ENCODE measurements at places on chromosomes 12 and 14.

DNA sequence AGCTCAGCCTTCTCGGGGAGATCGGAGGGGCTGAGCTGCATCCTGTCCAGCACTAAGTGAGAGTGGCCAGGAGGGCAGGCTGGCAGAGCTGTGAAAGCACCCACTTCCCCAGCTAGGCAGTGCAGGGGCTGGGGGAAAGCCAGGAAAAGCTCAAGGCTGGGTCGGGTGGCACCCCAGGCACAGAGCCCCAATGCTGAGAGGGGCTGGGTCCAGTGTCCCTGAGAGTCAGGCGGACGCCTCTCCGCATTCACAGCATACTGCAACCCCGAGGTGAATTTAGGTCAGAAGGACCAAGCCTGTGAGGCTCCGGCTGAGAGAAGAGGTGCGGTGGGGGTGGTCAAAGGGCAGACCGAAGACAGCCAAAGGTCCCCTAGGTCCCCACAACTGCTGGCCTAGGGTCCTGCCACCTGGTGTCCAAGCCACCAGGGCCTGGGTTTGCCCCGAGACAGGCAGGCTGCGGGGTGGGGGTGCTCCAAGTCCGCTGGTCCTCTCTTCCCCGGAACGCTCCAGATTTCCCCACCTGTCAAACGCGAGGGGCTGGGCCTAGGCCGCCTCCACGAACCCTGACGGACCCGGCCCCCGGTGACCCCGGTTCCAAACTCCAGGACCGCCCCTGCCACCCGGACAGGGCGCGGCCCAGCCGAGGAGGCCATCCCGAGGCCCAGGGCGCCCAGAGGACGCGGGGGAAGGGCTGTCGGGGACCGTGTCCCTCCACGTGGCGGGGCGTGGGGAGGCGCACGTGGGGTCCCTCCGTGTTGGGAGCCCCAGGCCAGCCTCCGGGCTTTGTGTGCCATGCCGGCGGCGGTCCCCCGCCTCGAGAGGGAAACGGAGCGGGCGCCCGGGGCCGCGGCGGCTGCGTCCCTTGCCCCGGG, 527 bp downstream of the CAMKK2 start:
- DNase-seq, result no peak

DNA sequence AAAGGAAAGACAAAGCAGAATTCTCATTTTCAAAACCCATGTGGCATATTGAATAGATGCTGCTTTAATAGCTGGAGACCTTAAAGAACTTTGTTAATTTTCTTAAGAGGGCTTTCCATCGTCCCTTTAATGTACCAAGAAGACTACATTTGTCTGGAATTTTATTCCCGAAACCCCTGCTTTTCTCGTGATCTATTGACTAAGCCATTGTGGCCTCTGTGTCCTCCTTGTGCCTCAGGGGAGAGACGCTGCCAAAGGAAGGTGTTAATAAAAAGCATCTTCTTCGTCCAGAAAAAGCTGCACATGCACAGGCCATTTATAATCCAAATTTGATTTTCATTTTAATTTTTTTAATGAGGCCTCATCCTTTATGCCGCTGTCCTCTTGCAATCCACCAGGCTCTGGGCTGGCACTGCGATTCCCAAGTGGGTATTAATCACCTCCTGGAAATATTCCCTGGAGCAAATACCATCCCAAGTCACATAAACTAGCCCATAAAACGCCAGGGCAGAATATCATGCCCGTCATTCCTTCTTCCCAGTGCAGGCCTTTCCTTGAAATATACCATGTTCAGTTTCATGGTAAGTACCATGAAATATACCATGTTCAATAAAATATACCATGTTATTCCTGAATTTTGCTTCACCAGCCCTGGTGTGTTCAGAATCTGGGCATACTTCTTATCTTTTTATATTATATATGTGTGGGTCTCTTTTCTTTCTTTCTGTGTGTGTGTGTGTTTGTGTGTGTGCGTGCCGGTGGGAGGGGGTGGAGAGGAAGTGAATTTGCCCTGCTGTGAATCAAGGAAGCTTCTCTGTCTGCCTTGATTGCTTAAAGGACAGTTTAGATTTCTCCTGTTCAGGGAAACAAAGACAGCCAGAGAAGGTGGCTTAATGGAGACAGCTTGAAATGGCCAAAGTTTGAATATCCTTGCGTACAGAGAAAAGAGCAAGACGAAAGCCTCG, 147.6 kb downstream of the PHETA1 start:
- no peak for DNase-seq

DNA sequence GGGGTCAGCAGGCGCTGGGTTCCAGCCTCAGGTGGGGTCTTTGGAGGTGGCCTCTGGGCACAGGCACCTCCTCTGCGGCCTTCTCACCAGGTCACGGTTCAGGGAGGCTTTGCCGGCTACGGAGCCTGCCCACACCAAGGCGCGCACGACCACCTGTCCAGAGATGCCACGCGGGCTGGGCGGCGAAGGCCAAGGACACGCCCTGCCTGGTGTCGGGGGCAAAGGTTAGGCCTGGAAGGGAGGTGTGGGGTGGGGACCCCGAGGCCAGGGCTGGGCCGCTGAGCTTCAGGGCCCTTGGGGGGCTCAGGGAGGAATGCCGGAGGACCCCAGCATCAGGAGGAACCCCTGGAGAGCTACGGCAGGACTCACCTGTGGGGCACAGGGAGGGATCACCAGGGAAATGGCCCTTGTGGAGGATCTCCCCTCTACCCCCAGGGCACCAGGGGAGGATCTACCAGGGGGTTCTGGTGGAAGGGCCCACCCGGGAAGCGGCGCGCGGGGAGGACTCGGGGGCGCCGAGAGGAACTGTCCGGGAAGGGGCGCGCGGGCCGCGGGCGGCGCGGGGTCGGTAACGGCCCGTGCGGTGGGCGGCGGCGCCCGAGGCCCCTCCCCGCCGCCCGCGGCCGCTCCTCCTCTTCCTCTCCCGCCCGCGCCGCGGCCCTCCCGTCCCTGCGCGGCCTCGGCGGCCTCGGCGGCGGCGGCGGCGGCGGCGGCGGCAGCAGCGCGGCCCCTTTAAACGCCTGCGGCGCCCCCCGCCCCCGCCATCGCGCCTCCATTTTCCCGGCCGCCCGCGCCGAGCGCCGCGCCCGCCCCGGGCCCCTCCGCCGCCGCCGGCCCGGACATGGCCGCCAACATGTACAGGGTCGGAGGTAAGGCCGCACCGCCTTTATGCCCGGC, at the start of gene MTA1:
MTA1 (plus strand) TSS at position 633 of the 897 bp plus-strand sequence; CDS start at position 842, 209 bp downstream.
- DNase-seq, result no peak

- DNase-seq, result no peak
Measured at GRCh38 chr14:33689680-33690079, 261.2 kb downstream of the EGLN3 start.

- no peak for DNase-seq
Measured at GRCh38 chr14:56417173-56417572, 162.4 kb upstream of the TMEM260 start.

- no peak for DNase-seq
Measured at GRCh38 chr14:31133133-31133532, 74.5 kb downstream of the HECTD1 start.

GRCh38 chr12:46108721-46109120, 118.3 kb upstream of the SCAF11 start:
- no peak for DNase-seq

DNA sequence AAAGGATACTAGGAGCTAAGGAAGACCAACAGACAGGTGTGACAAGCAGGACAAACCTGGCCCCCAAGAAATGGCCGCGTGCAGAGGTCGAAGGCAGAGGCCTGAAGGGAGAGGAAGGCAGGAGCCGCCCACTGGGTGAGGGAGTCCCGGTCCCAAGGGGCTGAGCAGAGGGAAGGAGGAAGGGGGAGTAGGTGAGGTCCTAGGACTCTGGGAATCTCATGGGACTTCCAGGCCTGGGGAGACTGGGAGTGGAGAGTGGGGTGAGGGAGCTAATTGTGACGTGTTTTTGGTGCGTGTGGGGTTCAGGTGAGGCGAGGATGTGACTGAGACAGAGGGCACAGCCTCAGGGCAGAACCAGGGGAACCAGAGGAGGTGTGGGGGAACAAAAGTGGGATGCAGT, 11.7 kb upstream of the FLVCR2 start:
- no peak for DNase-seq

DNA sequence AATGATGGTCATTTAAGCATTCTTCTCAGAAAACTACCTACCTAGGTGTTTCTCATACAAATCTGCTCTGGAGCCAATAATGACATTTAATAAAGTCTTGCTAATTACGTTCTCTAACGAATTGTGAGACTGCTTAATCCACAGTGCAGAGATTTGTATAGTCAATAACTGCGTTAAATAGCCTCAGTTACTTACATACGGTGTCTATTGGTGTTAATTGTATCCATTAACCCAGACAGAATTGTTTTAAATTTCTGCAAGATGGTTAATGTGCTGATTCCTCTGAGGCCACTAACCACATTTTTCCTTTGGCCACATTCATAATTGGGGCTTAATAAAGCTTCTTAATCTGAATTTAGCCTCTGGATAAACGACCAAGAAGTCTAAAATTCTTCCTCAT, 171.7 kb downstream of the SLC41A2 start:
- DNase-seq, result no peak

DNA sequence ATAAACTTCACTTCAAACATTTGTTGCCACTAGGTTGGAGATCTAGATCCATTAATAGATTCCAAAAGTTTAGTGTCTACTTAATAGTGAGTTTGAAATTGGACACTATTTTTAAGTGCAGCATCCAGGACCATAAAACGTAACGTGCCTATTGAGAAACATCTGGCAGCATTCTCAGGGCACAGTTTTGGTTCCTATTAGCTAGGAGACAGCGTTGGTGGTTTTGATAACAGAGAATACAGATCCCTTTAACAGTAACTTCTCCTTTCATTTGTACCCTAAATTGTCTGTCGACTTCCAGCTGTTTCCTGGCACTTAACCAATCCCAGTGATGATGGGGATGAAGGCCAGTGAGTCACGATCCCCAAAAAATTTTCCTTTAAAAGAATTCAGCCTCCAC, 25.8 kb downstream of the KCNK10 start:
- DNase-seq, result no peak

- peak; percentile 27 for DNase-seq
Measured at GRCh38 chr14:92687681-92688433, 60.6 kb downstream of the LGMN start.

GRCh38 chr12:63163541-63163940, 12.5 kb upstream of the AVPR1A start:
- DNase-seq, result no peak

- peak; percentile 32 for DNase-seq
Measured at GRCh38 chr12:130765186-130765659, 49.1 kb upstream of the RIMBP2 start.

DNA sequence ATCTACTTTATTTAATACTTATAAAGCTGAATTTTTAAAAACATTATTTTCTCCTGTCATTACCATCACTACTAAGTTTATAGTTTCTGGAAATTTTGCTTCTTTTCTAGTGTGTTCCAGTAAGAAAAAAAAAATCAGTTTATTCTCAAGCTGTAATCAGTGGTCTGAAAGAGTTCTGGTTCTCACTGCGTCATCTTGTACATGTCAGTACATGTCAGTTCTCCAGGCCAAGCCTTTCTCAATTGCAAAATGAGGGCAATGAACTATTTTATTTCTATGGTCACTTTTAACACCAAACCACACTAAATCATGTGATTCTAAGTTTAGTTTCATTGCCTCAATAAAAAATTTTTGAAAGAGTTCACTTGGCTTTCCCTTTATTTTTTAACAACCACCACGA, 468.9 kb upstream of the LRFN5 start:
- no peak for DNase-seq

DNA sequence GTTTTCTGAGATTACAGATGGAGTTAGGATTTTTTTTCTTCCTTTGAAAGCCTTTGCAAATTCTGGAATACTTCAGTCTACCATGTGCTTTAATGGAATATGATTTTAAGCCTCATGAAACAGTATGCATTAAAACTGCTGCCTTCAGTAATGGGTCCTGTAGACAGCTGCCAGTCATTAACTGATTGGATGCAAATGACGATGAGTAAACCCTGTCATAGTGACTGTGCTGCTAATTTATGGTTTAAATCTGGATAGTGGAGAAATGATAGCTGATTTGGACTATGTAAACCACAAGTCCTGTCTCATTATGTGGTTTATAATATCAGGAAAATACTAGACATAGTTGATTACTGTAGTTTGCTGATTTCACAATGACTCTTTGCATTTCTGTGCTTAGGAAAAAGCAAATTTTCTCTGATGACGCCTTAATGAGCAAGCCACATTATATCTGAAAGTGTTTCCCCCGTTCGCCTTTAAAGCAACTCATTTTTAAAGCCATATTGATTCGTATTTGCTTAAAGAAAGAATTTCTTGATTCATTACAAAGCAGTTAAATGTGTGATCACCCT, 217.6 kb downstream of the TMTC2 start:
- DNase-seq, result peak; percentile 87

- peak; percentile 79 for DNase-seq
Measured at GRCh38 chr12:123571343-123571813, 13.0 kb upstream of the TMED2 start.

GRCh38 chr12:93848523-93849101, 171.4 kb downstream of the CRADD start:
- no peak for DNase-seq

GRCh38 chr14:70392676-70393075, 24.2 kb downstream of the SYNJ2BP start:
- no peak for DNase-seq

DNA sequence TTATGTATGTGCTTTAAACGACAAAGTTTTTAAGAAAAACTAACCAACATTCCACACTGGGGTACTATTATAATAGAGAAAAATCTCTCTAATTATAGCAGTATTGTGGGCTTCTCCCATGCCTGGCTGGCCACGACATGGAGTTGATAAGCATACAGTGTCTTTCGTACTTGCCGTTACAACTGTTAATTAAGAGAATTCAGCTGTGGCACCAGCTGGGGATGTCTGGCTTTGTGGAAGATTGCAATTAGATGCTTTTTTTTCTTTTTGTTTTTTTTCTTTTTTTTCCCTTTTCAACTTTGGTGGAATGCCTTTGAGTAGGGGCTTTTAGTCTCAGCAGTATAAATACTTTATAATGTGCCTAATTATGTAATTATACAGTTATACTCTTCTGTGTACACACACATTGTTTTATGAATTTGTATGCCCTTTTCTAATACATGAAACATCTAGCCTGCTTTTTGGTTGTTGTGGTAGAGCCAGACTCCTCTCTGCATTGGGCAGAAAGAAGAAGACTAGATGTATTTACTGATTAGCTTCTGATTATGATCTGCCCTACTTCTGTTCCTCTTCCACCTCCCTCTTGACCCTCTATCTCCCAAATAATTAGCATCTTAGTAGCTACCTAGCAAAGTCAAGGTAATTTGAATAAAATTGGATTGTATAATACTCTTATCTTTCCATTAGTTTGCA, 76.4 kb downstream of the SUSD6 start:
- no peak for DNase-seq

- DNase-seq, result no peak
Measured at GRCh38 chr14:20772650-20773049, 4.4 kb downstream of the EDDM3B start.

DNA sequence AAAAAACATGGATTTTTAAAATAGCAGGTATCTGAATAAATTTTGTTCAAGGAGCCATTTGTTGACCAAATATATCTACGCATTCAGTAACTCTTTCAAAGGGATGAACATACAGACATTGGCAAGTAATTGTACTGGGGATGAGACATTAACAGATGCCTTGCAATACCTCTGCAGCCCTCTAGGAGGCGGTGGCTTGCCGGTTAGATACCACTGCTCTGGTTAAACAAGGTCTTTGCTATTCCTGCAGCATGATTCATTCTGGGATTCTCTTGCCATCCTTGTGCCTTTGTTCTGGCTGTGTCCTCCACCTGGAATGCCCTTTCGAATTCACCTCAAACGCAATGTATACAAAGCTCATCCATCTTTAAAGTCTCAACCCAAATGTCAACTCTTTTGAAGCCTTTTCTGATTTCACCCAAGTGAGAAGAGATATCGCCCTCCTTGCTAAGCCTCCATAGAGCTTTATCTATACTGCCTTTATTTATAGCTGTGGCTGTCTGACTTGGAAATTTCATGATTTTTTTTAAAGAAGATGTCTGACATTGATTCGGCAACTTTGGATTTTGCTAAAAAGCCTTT, 131.0 kb upstream of the SRRM4 start:
- no peak for DNase-seq

Data from amniotic epithelial cell (primary cell).